ENCODE measurements at places on chromosomes 4 and X. TPM values are rescaled to one million over a fixed set of nuclear protein-coding genes. Genes with fewer than 3 reads are reported as not detected.

GRCh38 chrX:48540480-48540879 is 966 bp downstream of the TBC1D25 start:
- no peak overlapping the region for H3K27ac ChIP-seq
- H3K4me3 ChIP-seq = peak overlapping the region; percentile 91
- no peaks in the 10 kb centered on the region for H3K27me3 ChIP-seq
- H3K4me1 ChIP-seq = no peaks in the 10 kb centered on the region
- peaks cover 28% of the 10 kb centered on the region for H3K36me3 ChIP-seq
- DNase-seq = no peak

The HTN1 gene
- not detected for total RNA-seq

DNA sequence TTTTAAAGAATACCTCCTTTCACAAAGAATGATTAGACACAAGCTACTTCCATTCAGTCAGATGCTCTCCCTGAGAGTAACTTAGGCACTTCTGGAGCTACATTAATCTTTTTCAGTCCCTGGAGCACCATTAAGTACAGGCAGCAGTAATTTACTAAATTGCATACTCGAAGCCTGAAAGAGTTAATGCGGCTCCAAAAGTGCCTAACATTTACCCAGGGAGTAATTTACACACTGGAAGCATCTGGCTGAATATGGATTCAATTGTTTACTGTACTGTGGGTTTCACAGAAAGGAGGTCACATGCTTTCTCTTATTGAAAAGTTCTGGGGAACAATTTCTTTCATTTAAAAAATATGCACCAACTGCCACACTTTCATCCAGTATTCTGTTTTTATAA is 260.8 kb upstream of the TENM3 start:
- H3K27me3 ChIP-seq = no peaks in the 10 kb centered on the region
- H3K4me1 ChIP-seq = peaks cover 5% of the 10 kb centered on the region
- DNase-seq = no peak
- H3K4me3 ChIP-seq = no peak overlapping the region

DNA sequence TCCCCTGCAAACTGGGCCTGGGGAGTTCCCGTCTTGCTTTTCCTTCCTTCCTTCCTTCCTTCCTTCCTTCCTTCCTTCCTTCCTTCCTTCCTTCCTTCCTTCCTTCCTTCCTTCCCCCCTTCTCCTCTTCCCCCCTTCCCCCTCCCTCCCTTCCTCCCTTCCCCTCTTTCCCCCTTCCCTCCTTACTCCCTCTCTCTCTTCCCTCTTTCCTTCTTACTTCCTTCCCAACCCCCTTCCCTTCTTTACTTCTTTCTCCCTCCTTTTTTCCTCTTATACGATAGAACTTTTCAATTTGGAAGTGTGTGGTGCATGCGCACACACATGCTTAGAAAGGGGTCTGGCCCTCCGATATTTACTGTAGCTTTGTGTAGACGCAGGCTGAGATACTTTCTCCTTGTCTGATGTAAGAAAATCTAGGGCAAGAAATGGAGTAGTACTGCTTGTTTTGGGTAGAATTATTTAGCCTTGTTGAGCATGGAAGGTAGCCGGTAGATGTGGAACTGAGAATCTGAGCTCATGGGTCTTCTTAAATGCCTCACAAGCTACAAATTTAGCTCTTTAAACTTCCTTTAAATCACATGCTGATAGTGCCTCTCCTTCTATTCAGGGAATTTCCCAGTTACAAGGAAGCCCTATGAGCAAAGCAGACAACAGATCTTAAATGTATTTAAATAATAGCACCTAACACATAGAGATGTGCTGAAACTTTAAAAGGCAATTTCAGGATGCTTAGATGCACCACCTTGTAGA is 189.6 kb downstream of the GPAT3 start:
- no peak overlapping the region for H3K27ac ChIP-seq
- DNase-seq = no peak
- no peaks in the 10 kb centered on the region for H3K27me3 ChIP-seq
- H3K4me1 ChIP-seq = no peaks in the 10 kb centered on the region
- no peak overlapping the region for H3K4me3 ChIP-seq

GRCh38 chr4:128249787-128250668 is 37.6 kb downstream of the PGRMC2 start:
- DNase-seq = no peak
- H3K4me3 ChIP-seq = no peak overlapping the region
- no peaks in the 10 kb centered on the region for H3K4me1 ChIP-seq
- peaks cover 18% of the 10 kb centered on the region for H3K36me3 ChIP-seq
- no peaks in the 10 kb centered on the region for H3K27me3 ChIP-seq
- no peak overlapping the region for H3K27ac ChIP-seq

The TEX13D gene
- not detected for total RNA-seq

DNA sequence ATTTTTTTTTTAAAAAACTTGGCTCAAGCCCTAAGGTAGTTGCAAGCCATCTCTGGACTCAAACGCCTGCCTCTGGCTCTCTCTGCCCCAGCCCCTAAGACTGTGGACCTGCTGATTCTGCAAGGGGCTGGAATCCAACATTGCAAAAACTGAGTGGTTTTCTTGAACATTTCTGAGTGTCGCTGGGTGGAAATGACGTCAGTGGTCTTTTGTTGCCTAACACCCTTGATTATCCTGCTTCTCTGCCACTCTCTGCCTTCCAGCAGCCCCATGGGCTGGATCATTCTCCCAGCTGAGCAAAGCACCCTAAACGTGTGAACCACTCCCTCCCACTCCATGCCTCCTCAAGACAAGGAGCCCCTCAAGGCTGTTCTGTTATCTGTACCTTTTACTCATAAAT is 16.6 kb downstream of the BST1 start:
- no peaks in the 10 kb centered on the region for H3K36me3 ChIP-seq
- DNase-seq = no peak
- H3K4me1 ChIP-seq = no peaks in the 10 kb centered on the region
- H3K27me3 ChIP-seq = no peaks in the 10 kb centered on the region

- DNase-seq = no peak
- H3K4me3 ChIP-seq = no peak overlapping the region
- no peaks in the 10 kb centered on the region for H3K36me3 ChIP-seq
- peaks cover 2% of the 10 kb centered on the region for H3K4me1 ChIP-seq
Measured at GRCh38 chr4:83362492-83363329, 28.1 kb upstream of the HPSE start.

The NAP1L2 gene
- 12.8 TPM for total RNA-seq

DNA sequence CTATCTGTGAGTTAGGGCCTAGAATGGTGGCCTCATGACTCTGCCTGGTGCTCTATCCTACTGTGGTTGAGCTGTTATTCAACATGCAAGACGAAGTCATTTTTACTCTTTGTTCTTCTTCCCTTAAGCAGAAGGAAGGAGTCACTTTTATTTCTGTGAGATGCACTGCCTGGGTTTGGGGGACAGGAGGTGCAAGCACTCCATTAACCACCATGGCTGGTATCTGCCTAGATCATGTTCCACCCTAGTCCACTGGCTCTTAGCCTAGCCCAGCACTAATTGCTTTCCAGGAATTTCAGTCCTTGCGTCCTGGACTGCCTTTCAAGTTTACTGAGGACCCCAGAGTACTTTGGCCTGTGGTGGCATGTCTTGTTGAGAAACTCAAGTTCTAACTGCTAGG is 1182.7 kb downstream of the FSTL5 start:
- no peaks in the 10 kb centered on the region for H3K27me3 ChIP-seq
- H3K4me1 ChIP-seq = no peaks in the 10 kb centered on the region
- DNase-seq = no peak
- no peak overlapping the region for H3K27ac ChIP-seq
- no peak overlapping the region for H3K4me3 ChIP-seq
- H3K36me3 ChIP-seq = no peaks in the 10 kb centered on the region

- H3K27me3 ChIP-seq = no peaks in the 10 kb centered on the region
- no peak for DNase-seq
- H3K27ac ChIP-seq = no peak overlapping the region
- H3K4me3 ChIP-seq = no peak overlapping the region
Measured at GRCh38 chr4:5638316-5638715, 70.0 kb downstream of the EVC2 start.

DNA sequence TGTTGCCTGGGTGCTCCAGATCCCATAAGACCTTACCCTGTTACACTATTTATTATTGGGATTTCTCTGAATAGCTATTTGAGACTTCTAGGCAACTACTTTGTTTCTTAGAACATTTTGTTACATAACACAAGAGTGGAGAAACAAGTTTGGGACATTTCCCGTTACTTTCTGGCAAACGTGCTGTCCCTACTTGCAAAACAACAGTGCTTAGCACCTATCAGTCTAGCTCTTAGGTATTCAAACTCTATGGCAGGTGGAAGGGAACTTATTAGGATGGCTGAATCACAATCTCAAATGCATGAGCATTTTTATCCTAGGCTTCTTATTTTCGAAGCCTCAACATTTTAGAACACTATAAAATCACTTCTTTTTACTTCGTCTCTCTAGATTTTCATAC is 613.6 kb downstream of the DMD start:
- no peaks in the 10 kb centered on the region for H3K4me1 ChIP-seq
- DNase-seq = no peak
- H3K27me3 ChIP-seq = no peaks in the 10 kb centered on the region
- no peaks in the 10 kb centered on the region for H3K36me3 ChIP-seq

The SMPX gene
- not detected for total RNA-seq

The PPAT gene
- total RNA-seq = 77.1 TPM

- no peak for DNase-seq
- H3K4me3 ChIP-seq = no peak overlapping the region
- no peaks in the 10 kb centered on the region for H3K36me3 ChIP-seq
- no peaks in the 10 kb centered on the region for H3K27me3 ChIP-seq
Measured at GRCh38 chrX:8413279-8413678, 51.4 kb upstream of the VCX3B start.

- no peak for DNase-seq
- H3K4me3 ChIP-seq = no peak overlapping the region
- H3K27me3 ChIP-seq = no peaks in the 10 kb centered on the region
- H3K27ac ChIP-seq = no peak overlapping the region
- no peaks in the 10 kb centered on the region for H3K4me1 ChIP-seq
Measured at GRCh38 chr4:28772066-28772465, 1911.4 kb downstream of the STIM2 start.

DNA sequence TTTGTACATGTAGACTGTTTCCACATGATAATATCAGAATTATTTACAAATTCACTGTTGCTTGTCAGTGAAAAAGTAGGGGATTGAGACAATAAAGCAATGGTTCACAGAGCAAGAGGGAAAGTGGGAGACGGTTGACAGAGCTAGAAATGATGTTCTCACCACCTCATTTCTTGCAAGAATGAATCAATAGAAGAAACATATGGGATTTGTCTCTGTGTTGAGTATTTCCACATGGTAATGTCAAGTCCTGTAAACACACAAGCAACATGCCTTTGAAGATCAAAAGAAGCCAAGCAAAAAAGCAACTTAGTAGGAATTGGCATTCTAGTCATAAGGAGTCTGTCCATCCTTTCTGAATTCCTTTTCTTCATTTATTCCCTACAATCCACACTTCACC is 1806.6 kb upstream of the AGA start:
- no peak for DNase-seq
- H3K36me3 ChIP-seq = no peaks in the 10 kb centered on the region
- H3K4me1 ChIP-seq = no peaks in the 10 kb centered on the region
- no peak overlapping the region for H3K27ac ChIP-seq
- no peaks in the 10 kb centered on the region for H3K27me3 ChIP-seq
- no peak overlapping the region for H3K4me3 ChIP-seq

DNA sequence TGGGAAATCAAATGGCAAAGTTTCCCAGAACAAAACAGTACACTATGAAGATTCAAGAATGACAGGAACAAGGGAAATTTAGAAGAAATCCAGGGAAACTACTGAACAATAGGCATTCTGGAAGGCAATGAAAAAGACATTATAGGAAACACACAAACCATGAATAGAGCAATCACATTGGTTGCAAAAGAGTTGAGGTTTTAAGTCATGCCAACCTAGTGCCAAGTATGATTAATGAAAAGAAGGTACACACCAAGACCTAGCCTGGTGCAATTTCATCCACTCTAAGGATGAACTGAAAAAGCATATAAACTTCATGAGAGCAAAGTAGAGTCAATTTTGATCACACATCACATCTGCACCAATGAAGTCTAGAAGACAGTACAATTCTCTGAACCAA is 326.9 kb downstream of the PDHA2 start:
- no peaks in the 10 kb centered on the region for H3K4me1 ChIP-seq
- no peak overlapping the region for H3K4me3 ChIP-seq
- peaks cover 5% of the 10 kb centered on the region for H3K36me3 ChIP-seq
- no peak for DNase-seq
- no peaks in the 10 kb centered on the region for H3K27me3 ChIP-seq

DNA sequence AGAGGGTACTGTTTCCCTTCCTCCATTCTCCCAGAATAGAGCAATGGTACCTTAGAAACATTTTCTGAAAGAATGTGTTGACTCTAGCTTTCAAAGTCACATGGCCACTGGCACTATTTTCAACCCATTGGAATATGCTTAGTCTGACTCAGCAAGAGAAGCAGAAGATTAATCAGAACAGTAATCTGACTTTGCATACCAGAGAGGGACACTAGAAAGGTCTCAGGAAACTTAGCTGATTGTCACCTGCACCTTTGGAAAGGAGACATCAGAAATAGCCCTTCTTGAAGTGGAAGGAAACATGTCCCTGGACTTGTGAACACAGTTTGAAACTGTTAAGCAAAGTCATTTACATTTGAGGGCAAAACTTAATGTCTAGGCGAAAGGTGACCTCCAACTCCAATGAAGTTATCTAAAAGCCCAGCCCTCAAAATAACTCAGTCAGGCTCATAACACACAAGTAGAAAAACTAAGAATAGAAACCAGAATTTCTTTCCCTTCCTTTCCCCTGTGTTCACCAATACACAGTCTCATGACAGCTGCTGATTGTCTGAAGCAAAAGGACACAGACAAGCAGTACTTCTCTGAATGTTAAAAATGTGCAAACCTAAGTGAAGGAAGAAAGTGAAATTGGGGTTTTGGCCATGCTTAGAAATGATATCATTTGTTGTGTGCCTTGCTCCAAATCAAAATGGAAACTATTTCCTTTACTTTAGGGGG is 270.8 kb downstream of the GRIA3 start:
- no peaks in the 10 kb centered on the region for H3K4me1 ChIP-seq
- no peak overlapping the region for H3K4me3 ChIP-seq

DNA sequence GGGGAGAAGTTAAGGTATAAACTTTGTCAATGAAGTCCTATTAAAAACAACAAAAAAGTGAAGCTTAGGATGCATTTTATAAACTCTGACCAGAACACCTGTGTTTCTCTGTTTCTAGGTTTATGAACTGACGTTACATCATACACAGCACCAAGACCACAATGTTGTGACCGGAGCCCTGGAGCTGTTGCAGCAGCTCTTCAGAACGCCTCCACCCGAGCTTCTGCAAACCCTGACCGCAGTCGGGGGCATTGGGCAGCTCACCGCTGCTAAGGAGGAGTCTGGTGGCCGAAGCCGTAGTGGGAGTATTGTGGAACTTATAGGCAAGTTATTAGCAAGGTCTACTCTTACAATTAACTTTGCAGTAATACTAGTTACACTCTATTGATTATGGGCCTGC is 46.6 kb downstream of the HTT start:
- H3K4me1 ChIP-seq = no peaks in the 10 kb centered on the region
- peaks cover 61% of the 10 kb centered on the region for H3K36me3 ChIP-seq
- no peak for DNase-seq
- H3K4me3 ChIP-seq = no peak overlapping the region
- H3K27ac ChIP-seq = no peak overlapping the region

All from H9 (cell line).